RWPE2 (cell line): ENCODE measurements at places on chromosomes 4 and X.

- no peak for DNase-seq
Measured at GRCh38 chrX:102845020-102845419, 92.1 kb upstream of the RAB40AL start.

DNA sequence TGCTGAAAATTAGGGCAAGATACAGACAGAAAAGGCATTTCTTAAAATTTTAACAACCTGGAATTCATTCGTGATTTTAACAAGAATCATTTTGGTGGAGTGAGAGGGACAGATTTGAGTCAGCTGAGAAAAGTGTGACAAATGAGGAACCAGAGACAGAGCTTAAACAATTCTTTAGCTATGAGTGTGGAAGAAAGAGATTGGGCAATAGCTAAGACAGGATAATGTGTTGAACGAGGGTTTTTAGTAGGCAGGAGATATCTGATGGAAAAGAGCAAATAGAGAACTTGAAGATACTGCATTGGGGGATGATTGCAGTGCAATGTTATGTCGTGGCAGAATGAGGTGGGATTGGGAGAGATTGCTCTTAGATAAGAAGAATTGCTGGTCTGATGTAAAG is 164.2 kb upstream of the SPRY1 start:
- DNase-seq, result no peak

DNA sequence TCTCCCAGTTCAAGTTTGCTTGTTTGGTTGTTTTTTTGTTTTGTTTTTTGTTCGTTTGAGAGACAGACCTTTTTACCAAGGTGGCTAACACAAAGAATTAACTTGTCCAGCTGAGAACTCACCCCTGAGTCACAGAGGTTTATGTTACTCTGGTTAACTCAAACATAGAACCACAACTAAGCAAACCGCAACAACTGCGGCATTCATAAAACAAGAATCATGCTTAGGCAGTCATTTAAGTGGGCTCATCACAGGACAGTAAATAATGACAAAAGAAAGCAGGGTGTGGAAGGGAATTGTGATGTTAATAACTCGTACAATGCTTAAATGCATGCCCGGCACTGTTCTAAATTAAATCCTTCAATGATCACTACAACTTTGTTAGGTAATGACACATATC is 24.7 kb upstream of the IL13RA1 start:
- no peak for DNase-seq

DNA sequence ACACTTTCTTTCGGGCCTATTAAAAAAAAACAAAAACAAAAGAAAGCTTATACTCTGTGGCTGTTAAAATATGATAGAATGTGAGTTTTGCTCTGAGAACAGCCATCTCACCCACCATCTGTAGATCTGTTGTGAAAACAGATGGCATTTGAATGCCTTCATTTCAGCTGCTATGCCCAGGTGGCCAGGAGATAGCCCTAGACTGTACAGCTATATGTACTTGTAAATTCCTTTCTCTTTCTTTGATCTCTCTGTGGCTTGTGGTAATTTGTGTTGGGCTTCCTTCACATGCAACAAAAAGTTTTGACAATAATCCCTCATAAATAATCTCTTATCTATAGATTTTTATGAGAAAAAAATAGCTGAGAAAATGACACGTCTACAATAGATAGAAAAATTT is 38.1 kb downstream of the PNPLA4 start:
- DNase-seq, result no peak

- DNase-seq, result no peak
Measured at GRCh38 chr4:119233750-119234149, 21.2 kb downstream of the USP53 start.

- peak; percentile 42 for DNase-seq
Measured at GRCh38 chr4:74545448-74545847, 100.5 kb downstream of the AREG start.

DNA sequence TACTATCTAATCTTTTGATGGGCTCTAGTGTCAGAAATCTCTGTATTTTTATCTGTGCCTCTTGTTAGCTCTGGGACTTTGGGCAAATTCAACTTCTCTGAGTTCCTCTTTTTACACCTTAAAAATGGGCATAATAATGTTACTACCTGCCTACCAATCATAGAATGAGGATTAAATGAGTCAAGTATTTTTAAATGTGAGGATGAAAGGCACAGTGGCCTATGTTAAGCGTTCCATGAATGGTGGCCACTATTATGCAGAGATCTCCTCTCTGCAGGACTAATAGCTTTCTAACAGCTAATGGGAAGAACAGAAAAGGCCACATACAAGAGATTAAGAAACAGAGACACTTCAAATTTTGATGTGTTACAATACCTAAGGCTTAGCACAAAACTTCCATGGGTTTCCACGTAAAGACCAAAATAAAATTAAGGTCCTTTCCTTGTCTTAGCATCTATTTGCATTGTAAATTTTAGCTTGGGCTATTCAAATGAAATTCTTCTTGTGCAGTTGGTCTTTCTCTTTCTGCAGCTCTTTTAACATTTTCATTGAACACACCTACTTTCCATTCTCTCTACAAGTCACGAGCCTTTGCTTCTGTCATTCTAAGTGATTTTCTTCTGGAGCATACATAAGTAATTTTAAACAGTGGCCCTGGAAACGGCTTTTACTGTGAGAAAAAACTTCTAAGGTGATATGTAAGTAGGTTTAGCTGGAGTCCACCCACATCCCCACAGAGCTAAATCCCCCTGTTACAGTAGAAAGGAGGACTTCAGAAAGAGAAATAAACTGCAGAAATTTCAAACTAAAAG is 117.9 kb upstream of the MED14 start:
- no peak for DNase-seq

- DNase-seq, result no peak
Measured at GRCh38 chr4:76767983-76768382, 130.0 kb downstream of the SOWAHB start.

DNA sequence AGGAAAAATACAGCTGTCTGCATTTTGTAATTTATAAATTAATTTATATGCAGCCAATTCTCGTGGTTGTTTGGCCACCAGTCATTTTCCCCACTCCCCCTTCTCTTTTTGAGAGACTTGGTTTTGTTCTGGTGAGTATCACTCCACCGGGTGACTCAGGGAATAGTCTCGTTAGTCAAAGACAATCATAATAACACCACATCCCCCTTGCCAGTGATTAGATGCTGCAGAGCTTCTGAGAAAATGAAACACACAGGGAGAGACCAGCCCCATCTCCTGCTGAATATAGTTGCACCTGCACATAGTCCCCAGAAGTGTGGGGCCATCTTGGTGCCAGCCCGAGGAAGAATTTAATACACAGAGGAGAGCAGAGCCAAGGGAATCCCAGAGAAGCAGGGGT is 8.0 kb upstream of the FNIP2 start:
- no peak for DNase-seq

DNA sequence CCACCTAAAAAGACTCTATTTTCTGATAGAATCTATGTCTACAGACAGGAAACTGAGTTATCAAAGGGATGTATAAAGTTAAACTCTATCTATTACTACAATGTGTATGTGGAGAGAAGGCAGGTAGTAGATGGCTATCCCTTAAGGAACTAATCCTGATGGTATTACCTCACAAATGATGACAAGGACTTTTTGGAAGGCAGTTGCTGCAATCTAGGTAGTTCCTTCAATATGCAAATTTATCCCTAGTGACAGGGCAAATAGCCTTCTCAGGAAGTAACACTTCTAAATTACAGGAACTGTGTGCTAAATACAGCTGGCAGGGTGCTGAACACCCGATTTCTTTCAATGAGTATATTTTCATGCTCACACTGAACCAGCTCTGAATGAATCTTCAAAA is 177.4 kb downstream of the COL25A1 start:
- DNase-seq, result no peak

DNA sequence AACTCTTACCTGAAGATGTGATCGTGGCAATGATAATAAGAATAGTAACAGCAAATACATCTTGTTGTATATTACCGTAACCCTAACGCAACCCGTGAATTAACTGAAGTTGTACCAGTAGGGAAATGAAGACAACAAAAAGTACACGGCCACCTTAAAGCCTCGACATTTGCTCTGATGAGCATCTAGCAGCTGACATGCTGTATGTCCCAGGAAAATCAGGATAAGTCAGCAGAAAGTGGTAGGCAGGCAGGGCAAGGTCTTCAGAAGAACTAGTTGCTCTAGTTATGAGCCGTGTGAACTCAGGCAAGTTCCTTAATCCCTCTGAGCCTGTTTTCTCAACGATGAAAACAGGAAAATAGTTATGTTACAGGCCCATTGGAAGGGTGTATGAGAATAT is 7.7 kb upstream of the ASB5 start:
- DNase-seq, result no peak

DNA sequence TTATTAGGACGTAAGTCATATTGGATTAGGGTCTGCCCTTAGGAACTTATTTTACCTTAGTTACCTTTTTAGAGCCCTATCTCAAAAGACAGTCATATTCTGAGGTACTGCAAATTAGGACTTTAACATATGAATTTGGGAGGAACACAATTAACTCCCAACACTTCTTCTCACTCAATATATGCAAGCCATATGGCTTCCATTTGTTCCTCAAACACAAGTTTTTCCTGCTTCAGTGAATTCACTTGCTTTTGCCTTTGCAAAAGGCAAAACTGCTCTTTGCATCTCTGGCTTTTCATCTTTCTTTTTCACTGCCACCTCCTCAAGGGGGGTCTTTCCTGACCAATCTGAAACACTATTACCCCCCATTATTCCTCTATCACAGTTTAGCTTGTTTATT is 220.3 kb downstream of the KCTD8 start:
- no peak for DNase-seq

GRCh38 chr4:101981756-101982155 is 191.2 kb downstream of the BANK1 start:
- DNase-seq, result no peak

- no peak for DNase-seq
Measured at GRCh38 chr4:138269175-138269574, 27.0 kb upstream of the SLC7A11 start.

DNA sequence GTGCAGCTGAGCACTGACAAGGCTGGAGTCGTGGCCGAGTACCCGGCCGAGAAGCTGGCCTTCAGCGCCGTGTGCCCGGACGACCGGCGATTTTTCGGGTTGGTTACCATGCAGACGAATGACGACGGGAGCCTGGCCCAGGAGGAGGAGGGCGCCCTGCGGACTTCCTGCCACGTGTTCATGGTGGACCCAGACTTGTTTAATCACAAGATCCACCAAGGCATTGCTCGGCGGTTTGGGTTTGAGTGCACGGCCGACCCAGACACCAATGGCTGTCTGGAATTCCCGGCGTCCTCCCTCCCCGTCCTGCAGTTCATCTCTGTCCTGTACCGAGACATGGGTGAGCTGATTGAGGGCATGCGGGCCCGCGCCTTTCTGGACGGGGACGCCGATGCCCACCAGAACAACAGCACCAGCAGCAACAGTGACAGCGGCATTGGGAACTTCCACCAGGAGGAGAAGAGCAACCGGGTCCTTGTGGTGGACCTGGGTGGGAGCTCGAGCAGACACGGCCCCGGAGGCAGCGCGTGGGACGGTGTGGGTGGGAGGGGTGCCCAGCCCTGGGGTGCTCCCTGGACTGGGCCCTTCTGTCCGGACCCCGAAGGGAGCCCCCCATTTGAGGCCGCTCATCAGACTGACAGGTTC is 24.3 kb downstream of the RGS12 start:
- DNase-seq, result no peak

DNA sequence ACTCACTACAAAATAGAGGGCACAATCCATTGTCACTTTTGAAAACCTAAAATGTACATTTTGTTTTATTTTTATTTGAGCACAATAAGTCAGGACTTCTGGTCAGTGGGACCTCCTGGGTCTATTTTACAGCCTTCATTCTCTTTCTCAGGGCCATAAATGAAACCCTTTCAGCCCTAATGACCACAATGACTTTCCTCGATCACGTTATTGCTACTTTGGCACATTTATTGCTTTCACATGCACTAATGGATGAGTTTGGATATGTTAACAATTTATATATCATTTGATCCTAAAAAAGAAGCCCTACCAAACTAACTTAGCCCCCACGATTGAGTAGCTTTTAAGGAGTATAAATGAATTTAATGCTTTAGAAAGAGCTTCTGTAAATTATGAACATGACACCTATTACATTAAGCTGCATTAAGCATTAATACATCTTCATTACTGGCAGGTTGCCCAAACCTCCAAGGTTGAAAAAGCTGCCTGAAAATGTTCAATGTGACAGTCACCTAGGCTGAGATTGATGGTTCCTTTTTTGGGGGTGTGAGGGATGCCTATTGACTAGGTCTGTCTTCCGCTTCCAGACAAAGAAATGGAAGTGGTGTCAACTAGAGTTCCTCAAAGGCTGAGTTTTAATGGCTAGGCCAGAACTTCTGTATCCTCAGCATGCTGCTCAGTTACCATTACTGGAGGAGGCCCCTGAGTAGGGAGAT is 296.4 kb downstream of the GPAT3 start:
- no peak for DNase-seq

GRCh38 chr4:143082701-143083100 is 102.0 kb upstream of the USP38 start:
- no peak for DNase-seq

DNA sequence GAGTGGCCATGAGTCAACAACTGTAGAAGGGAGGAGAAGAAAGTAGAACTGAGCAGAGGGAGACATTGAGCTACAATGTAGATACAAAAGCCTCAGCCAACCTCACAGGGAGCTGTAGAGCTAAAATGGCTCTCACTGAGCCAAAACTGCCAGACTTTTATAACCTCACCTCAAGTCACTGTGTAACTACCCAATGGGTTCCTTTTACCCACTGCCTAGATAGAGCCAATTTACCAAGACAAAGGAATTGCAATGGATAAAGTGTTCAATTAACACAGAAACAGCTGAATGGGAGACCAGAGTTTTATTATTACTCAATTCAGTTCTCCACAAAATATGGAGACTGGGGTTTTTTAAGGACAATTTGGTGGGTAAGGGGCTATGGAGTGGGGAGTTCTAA is 938.9 kb upstream of the GRIA3 start:
- DNase-seq, result no peak

GRCh38 chr4:183721207-183722081 is 62.4 kb downstream of the TRAPPC11 start:
- DNase-seq, result no peak

- no peak for DNase-seq
Measured at GRCh38 chrX:126124721-126125120, 41.4 kb downstream of the DCAF12L2 start.

DNA sequence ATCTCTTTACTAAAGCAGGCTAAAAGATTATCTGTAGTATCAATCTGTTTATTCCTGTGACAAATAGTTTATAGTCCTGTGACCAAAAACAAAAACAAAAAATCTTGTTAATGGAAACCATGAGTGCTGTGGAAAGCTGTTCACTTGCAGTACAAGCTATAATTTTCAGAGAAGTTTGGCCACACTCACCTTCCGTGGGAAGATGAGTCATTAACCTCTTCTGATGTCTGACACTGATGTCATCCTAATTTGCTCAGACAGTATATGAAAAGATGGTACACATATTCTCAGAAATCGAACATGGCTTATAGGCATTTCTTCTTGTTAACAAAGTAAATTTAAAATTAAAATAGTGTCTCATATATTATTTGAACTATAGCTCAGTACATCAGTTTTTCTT is 19.9 kb upstream of the ENPP6 start:
- DNase-seq, result no peak
